ENCODE measurements at places on chromosomes 5 and 9.

- no peak for DNase-seq
Measured at GRCh38 chr5:113367586-113367985, 67.2 kb downstream of the TSSK1B start.

DNA sequence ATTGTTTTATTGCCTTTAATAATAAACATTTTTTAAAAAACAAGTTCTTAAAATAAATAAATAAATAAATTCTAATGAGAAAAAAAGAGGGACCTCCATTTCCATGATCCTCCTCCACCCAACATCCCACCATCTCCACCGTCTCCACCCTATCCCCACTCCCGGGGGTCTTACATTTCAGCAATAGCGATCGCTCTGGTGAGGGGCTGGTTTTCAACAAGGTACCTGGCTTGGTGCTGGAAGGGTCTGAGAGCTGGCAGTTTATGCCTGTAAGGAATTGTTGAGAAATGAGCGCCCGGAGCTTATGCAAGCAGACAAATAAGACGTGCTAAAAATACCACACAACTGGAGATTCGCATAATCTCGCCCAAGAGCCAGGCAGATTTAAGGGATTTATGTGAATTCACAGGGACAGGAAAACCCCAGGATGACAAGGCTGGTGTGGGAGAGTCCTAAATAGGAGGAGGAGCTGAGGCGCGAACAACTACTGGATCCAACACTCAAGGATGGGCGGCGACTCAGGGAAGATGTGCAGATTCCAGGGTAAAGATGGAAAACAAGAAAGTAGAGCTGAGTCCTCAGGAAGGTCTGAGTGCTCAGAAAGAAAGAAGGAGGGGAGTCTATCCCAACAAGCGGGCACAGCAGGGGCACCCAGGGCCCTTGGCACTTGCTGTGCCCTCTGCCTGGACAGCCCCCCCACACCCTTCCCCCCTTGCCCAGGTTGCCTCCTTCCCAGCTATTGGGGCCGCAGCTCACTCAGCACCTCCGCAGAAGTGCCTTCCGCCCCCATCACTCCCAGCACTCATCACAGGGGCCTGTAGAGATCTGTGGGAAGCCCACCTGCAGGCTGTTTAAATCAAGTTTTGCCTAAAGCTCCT, 27.0 kb downstream of the TRIM14 start:
- DNase-seq = no peak

GRCh38 chr5:166781737-166782136, 1509.7 kb upstream of the WWC1 start:
- no peak for DNase-seq

DNA sequence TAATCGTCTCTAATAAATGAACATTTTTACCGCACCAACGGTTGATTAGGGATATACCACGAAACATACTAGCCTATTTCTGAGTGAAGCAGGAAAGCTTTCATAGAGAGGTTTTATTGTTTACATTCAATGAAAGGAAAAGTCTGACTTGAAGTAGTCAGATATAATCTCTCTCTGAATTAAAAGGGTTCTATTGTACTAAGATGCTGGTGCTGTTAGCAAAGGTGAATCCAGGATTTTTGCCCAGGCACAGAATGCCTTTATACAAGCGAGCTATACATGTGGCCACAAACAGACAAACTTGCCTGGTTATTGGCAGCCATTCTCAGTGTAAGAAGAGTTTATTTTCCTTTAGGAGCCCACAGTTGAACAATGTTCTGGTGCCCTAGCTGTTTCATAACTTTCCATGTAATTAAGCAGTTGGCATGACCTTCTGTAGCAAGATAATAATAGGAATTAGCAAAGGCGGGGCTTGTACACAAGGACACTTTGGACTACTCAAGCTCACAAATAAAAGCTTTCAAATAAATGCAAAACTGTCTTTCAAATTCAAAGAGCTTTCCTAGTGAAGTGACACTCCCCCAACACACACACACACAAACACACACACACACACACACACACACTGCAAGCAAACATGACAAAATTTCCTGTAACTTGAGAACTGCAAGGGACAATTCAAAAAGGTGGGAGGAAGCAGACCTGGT, 198.7 kb upstream of the MAP3K1 start:
- DNase-seq = no peak

- DNase-seq = no peak
Measured at GRCh38 chr5:98363157-98363556, 410.3 kb upstream of the RGMB start.

GRCh38 chr9:87512311-87512710, 14.6 kb downstream of the DAPK1 start:
- no peak for DNase-seq

GRCh38 chr5:82655078-82655477, 376.9 kb upstream of the RPS23 start:
- no peak for DNase-seq

GRCh38 chr9:108035487-108035886, 545.9 kb upstream of the KLF4 start:
- no peak for DNase-seq

DNA sequence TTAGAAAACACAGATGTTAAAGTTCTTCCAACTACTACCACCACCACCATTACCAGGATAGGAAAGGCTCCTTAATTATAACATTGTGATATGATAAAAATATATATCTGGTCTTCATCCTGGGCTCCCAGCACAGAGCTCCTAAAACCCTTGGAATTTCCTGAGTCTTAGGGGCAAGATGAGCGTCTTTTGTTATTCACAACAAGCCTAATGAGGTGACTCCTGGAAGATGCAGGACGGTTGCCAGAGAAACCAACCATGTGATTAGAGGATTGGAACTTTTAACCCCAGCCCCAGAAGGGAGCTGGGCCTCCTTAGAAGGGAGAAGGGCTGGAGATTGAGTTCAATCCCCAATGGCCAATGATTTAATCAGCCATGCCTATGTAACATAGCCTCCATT, 148.0 kb upstream of the ADRA1B start:
- DNase-seq = no peak

GRCh38 chr5:14598225-14598624, 16.6 kb downstream of the OTULINL start:
- no peak for DNase-seq

GRCh38 chr9:15249042-15249818, 57.8 kb downstream of the TTC39B start:
- peak; percentile 15 for DNase-seq

DNA sequence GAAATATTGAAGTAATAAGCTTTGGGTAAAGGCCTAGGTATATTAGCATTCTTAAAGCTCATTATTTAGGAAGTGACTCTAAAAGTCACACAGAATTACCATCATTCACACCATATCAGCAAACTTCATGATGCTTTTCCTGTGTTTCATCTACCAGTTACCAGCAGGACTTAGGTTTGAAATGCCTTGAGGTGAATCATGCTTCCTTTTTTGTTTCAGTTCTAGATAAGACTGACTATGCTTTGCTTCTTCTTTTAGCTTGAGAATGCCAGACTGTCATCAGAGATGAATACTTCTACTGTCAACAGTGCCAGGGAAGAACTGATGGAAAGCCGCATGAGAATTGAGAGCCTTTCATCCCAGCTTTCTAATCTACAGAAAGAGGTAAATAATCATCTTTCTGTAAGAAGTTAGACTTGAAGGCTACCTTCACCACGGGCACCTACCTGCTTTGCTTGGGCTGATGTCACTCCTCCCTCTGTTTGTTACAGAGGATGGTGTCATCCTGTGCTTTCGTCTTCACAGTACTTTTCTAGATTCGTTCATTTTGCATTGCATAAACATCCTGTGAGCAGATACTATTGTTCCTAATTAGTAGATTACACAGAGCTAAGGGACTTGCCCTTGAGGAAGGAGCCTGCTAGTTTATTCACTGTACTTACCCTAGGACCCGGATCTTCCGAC, 34.7 kb downstream of the LMNB1 start:
- no peak for DNase-seq

DNA sequence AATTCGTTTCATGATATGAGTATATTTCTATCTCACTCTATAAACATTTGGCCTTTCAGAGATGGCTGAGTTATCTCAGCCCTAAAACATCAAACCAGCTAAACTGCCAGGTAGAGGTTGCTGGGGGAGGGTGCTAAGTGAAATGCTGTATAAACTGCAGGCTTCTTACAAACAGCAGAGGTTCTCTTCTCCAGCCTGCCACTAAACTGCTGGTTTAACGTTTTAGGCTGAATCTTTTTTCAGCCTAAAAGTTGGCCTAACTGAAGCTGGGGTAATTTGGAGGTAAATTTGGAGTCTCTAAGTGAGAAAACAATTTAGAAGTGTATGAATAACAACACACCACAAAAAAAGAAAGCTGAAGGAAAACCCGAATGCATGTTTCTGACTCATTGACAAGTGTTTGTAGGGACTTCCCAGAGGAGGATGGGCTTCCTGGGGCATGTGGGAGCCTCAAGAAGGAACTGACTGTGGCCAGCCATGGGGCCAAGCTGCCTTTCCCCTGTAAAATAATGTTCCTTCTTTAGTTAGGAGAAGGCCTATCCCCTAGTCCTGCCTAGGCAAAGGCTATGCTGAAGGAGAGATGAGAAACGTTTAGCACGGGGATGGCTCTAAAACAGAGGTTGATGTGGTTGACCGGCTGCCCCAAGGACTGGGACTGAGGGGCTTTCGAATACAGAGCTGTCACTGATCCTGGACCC, 44.3 kb downstream of the SLC28A3 start:
- DNase-seq = peak; percentile 51

GRCh38 chr5:135625486-135625885, 46.7 kb upstream of the CXCL14 start:
- DNase-seq = no peak

GRCh38 chr5:17218353-17219005, 1.0 kb downstream of the BASP1 start:
- peak; percentile 35 for DNase-seq

DNA sequence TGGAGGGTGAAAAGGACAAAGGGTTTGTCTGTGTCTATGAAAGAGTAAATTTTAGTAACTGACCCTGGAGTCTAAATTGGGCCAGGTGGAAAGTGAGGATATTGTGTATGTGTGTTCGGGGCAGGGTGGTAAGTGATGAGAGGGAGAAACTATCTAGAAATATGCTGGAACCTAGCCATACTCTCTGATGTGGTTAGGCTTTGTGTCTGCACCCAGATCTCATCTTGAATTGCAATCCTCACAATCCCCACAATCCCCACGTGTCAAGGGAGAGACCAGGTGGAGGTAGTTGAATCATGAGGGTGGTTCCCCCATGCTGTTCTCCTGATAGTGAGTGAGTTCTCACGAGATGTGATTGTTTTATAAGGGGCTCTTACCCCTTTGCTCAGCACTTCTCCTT, 60.6 kb downstream of the COMMD10 start:
- DNase-seq = no peak

DNA sequence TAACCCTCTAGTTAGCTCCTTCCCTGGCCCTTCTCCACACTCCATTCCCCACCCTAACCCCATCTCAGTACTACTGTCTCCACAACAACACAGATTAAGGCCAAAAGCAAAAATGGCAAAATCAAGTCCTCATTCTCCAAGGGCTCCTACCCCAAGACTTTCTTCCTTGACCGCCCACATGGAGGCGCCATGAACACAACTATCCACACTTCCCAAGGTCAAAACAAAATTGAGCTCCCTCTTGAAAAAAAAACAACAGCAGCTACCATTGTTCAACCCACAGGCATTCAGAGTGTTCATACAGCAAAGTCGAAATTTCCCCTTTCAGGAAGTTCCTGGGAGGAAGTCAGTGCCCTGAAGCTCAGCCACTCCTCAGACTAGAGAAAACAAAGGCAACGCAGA, 54.4 kb downstream of the GNAQ start:
- peak; percentile 61 for DNase-seq

- DNase-seq = no peak
Measured at GRCh38 chr9:31697956-31698355, 686.5 kb upstream of the ACO1 start.

DNA sequence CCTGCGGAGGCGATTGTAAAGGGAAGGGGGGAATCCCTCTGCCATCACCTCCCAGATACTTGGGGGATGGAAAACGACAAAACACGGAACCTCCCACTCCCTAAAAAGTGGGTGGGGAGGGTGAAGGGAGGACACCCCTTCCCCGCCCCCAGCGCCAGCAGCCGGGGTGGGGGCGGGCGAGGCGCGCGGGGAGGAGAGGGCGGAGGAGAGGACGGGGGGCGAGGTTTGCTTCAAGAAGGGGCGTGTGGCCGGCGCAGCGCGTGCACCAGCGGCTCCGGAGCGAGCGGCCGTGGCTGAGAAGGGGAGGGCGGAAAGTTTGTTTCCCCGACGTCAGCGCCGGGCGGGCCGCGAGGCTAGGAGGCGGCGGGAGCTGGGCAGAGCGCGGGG, at the start of gene PRRX2:
TSS of gene PRRX2 (plus strand) at position 259 of the 387 bp plus-strand sequence. CDS start 221 bp downstream, outside the sequence.
- no peak for DNase-seq

DNA sequence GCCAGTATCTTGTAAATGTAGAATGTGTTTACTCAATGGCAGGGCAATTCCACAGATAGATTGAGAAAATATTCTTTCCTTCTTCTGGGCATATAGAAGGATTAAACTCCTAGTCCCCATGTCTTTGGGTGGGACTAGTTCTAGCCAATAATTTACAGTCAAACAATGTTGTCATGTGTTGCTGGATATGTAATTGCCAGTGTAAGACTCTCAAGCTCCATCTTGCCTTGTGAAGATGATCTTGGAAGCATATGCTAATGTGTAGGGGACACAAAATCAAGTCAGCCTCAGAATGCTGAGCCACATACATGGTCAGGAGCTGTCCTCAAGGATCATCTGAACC, 386.9 kb downstream of the CETN3 start:
- no peak for DNase-seq

DNA sequence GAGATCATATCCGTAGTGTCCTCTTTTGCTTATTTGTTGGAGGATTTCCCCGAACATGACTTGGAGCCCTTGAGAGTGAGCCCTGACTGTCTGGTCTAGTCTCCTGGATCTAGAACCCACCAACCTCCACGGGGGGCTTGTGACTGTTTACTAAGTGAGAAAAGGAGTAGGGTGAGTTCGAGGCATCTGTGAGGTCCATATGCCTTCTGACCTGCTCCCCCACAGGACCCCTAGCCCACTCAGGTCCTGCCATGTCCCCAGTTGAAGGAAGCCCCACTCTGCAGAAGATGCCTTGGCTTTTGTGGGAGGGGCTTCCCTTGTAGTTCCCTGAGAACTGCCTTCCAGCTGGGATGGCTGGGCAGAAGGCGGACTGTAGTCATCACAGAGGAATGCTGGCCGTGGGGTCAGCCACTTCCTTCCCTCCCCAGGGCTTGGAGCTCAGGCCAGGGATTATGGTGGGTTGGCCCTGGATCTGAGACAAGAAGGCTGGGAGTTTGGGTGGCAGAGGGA, 7.0 kb upstream of the IRF1 start:
- DNase-seq = peak; percentile 91

GRCh38 chr5:16536246-16536645, 70.6 kb upstream of the ZNF622 start:
- peak; percentile 48 for DNase-seq
